Anterior cingulate cortex (tissue), 58 donors: ENCODE measurements at places on chromosomes 2 and 18.

DNA sequence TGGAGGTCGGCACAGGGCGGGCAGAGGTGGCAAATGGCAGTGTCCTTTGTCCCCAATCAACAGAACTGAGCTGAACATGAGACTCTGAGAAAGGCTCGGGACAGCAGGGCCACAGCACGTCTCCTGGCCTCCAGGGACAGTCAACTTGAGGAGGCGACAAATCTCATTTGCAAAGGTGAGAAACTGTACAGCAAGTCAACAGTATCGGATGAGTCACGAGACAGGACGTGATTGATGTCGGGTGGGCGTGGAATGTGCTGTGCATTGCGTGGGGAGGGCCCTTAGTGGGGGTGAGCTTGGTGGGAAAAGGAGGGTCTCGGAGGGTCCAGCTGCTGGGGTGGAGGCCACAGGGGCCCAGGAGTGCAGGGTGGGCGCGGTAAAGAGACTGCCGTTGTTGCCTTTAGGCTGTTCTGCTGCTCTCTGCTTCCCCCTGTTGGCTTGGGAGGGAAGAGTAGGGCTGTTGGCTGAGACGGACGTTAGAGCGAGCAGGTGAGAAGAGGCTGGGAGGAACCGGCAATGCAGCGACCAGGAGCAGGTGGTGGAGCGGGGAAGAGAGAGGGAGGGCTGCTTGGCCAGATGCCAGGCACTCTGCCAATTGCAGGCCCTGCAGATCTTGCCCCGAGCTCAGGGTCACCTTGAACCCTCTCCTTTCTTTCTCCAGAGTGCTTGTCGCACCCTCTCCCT, 164.3 kb downstream of the BCL2 start:
- DNase-seq: peak; percentile 30

DNA sequence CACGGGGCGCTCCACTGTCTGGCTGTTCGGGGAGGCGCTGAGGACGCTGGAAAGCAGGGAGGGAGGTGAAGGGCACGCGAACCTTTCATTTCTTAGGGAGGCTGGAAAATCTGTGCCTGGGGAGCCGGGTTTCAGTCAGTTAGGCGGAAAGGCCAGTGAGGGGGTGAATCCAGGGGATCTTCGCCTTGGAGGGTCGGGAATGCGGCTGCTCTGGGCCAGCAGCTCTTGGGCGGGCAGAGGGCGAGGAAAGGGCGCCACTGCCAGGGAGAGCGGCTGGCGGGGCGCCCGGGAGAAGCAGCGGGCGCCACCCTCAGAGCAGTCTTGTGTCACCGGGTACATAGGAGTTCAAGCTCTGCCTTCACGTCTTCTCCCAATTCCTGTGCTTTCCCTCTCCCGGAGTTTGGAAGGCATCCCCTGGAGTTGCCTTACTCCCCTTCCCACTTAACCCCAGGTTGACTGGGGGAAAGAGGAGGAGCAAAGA, 1.4 kb downstream of the CCDC85A start:
- DNase-seq: no peak

DNA sequence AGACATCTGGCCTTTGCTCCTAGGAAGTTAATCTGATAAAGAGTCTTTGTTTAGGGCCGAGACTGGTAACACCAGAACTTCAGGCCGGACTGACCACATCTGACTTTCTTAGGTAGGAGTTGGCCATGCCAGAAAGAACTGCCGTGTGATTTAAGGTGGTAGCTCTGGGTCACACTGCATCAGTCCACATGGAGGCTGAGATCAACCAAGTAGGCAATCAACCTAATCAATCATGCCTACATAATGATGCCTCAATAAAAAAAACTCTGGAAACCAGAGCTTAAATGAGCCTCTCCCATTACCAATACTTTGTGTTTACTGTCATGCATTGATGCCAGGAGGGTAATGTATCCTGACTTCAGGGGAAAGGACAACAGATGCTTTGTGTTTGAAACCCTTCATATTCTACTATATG, 44.1 kb upstream of the ORC2 start:
- DNase-seq: no peak

- no peak for DNase-seq
These were observed 28.0 kb upstream of the SCYGR1 start for GRCh38 chr2:227415538-227416424.

DNA sequence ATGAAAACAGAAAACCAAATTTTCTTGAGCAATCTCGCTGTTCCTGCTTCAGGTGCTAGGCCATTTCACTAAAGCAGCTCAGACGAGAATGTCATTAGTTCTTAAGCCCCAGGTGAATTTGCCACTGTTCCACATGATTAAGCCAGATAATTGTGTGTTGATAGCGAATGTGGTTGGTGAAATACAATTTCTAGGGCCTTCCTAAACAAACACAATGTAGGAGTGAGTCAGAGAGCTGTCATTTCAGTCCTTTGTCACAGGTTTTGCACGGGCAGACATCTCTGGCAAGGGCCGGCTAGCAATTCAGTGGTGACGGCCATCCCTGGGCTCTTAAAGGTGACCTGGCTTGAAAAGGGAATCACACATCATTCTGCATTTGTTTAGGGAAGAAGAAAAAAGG, 170.7 kb downstream of the TMEM182 start:
- no peak for DNase-seq

DNA sequence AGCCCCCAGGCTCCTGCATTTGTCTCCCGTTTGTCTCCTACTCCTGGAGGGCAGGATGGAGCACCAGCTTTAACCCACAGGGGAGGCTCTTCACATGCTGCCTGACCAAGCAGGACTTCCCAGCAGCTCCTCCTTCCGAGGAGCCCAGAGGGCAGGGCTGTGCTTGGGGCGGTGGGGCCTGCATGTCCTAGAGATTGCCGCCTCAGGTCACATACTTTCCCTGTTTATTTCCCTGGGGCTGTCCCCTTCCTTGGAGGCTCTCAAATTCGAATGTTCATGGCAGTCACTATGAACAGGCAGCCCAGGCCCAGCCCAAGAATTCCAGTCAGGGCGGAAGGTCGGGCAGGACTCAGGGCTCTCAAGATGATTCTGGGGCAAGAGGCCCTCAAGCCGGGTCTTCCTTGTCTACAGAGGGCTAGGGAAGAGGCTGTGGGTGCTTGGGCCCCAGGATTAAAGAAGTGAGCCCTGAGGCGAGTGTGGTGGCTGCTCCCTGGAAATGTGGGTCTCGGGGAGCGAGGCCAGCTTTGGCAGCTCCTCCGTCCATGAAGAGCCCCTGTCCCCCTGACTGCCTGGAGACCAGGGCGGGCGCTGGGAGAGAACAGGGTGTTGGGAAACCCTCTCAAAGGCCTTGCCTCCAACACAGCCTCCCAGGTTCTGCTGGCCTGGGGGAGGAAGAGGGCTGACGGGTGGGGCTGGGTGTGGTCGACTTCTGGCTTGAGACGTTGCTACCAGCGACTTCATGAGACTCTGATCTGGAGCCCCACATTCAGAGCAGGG, 48.9 kb upstream of the HPCAL1 start:
- no peak for DNase-seq

DNA sequence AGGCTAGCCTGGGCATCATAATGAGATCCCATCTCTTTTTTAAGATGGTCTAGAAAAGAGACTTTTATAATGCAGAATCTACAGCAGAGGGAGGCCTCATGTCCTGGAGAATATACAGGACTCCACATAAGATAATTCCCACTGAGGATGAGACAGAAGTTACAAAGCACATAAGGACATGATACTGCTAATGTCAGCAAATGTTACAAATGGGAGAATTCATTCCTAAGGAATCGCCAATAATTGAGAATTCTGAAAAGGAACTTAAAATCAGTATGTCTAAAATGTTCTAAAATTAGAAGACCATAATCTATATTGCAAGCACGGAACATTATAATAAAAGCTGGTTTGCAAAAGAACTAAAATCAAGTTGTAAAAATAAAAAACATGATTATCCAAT, 131.6 kb upstream of the PKDCC start:
- no peak for DNase-seq

DNA sequence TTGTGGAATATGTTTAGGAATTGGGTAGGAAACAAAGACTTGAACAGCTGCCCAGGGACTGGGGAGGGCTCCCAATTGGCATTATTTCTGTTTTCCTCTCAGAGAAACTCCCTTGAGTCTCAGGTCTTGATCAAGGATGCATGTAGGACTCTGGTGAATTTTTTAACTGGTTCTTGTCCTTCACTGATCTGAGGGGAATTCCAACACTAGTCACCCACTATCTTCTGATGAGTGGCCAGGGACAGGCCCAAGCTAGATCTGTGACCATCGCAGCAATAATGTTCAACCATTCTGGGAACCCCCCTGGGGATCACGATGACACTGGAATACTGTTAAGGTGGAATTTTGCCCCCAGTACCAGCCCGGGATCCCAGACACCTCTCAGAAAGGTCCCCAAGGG, 132.0 kb downstream of the SH3BP4 start:
- DNase-seq: no peak

- DNase-seq: no peak
These were observed 16.0 kb upstream of the SERPINB3 start for GRCh38 chr18:63677500-63678225.

- no peak for DNase-seq
These were observed 179.9 kb upstream of the NCKAP5 start for GRCh38 chr2:133748007-133748700.

GRCh38 chr2:65527451-65528240, 95.2 kb upstream of the SPRED2 start:
- no peak for DNase-seq

- DNase-seq: no peak
These were observed 2.9 kb downstream of the CASP10 start for GRCh38 chr2:201185863-201186262.

DNA sequence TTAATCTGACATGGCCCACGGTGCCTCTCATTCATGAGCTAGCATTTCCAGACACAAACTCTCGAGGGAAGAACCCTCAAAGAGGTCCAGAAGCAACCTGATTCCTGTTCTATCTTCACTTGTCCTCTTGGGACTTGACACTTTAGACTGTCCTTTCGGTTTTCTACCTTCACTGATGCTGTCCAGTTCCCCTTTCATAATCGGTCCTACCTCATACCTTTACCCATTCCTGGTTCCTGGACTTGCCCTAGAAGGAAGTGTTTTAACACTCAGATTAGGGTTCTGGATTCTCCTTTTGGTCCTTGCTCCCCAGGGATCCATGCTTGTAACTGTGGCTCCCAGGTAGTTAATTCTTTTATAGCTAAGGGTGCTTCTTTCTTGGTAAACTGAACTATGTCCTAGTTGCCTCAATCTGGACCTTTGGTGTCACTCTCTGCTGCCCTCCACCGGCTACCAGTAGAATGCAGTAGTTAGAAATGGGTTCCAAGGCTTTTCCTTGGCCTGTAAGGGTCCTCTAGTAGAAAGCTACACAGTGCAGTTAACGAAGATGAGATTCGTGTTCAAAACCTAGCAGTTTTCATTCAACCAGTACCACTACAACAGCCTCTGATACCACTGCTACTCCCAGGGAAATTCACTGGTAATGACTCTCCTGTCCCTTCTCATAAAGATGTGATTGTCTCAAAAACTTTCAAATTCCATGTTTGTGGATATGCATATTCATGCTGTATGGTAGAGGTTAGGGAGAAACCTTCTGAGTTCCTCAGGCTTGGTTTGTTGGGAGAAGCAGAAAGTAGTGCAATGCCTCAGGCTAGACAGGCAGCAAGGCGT, 178.1 kb upstream of the CYP26B1 start:
- no peak for DNase-seq

DNA sequence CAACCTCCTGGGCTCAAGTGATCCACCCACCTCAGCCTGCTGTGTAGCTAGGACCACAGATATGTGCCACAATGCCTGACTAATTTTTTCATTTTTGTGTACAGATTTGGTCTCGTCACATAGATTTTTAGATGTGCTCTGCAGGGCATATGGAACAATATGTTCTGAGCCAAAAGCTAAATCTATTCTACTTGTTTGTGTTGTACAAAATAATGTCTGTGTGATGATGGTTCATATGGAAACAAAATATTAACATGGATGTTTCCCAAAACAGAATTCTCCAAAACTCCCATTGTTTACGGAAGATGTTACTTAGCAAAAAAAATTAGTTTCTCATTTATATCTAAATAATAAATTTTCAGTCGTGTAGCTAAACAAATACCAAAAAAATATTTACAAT, 12.6 kb upstream of the KLHL23 start:
- DNase-seq: no peak

GRCh38 chr2:62306751-62307468, 111.0 kb downstream of the B3GNT2 start:
- no peak for DNase-seq

DNA sequence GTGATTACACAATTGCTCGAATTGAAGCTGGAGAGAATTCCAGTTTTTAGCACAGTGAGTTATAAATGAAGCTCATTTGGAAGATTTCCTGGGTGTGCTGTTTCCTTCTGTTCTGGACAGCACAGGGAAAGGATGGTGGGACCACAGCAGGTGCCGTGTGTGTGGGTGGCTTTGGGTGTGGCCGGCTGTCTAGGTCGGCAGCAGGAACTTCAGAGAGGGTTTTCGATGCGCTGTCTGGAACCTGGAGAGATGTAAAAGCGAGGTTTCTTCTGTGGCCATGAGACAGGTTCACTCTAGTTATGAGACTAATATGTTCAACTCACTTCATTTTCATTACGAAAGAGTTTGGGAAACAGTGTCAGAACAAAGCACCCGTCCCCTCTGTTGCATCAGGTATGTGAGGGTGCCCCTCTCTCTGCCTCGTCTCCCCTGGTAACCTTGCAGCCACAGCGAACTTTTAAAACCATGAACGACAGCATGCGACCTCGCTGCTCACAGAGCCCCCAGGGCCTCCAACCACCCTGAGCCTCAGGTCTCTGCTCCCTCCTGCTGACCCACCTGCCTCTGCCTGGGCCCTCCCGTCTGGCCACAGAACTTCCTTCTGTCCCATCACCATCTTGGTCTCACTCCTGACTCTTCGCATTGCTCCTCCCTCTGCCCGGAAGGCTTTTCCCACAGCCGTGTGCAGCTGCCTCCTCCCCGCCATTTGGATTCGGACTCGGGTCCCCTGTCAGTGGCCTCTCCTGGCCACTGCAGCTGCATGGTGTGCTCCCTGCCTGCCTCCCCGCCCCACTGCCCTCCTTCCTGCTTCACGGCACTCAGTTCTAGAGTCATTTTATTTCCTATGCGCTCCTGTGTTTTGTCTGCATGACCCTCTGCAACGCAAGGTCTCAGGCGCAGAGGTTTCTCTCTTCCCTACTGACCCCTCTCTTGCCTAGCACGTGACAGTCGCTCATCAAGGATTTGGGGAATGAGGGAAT, 151.2 kb downstream of the NDUFA10 start:
- no peak for DNase-seq

DNA sequence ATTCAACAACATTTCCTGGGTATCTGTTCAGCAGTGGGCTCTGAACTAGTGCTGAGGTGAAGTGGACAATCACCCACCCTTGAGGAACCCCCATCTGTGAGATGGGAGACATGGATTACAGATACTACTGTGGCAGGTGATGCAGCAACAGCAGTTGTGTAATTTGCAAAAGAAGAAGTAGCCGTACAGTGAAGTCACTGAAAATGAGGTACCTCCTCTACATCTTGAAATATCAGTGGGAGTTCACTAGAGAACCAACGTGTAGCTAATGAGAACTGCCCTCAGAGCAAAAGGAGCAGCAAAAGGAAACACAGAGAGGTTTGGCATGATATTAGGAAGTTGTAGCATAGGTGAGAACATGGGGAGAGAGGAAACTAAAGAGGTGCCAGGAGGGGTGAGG, 41.3 kb downstream of the VSNL1 start:
- no peak for DNase-seq

- DNase-seq: no peak
These were observed 21.7 kb downstream of the MRPS5 start for GRCh38 chr2:95099910-95100309.

GRCh38 chr2:165902934-165903333, 50.6 kb downstream of the TTC21B start:
- DNase-seq: no peak
